ENCODE measurements at places on chromosomes 7 and 10.

DNA sequence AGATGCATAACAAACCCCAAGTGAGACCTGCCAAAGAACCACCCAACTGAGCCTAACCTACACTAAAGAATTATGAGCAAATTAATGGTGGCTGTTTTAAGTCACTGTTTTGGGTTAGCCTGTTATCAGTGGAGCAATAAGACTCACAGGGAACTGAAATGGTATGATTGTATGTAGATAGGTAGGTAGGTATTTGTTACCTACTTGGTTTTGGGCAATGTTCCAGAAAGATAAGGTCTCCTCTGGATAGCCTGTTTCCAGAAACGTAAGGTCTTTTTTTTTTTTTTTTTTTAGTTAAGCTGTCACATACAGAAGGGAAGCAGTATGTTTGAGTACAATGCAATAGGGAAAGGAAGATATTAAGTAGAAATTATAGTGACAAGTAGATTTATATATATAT is 47.6 kb downstream of the PSMC2 start:
- DNase-seq, result no peak

DNA sequence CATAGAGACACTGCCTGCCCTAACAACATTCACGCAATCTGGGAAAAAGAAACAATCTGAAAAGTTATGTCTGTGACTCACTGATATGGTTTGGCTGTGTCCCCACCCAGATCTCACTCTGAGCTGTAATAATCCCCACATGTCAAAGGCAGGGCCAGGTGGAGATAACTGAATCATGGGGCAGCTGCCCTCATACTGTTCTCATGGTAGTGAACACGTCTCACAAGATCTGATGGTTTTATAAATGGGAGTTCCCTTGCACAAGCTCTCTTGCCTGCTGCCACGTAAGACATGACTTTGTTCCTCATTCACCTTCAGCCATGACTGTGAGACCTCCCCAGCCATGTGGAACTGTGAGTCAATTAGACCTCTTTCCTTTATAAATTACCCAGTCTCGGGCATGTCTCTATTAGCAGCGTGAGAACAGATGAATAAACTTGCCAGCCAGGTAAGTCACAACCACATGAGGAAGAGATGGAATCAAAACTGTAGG is 341.5 kb upstream of the AOAH start:
- peak; percentile 81 for DNase-seq

GRCh38 chr7:73646785-73647724 is 20.6 kb upstream of the VPS37D start:
- no peak for DNase-seq

- DNase-seq, result no peak
Observed at GRCh38 chr10:61792097-61792716, 109.3 kb upstream of the ARID5B start.

DNA sequence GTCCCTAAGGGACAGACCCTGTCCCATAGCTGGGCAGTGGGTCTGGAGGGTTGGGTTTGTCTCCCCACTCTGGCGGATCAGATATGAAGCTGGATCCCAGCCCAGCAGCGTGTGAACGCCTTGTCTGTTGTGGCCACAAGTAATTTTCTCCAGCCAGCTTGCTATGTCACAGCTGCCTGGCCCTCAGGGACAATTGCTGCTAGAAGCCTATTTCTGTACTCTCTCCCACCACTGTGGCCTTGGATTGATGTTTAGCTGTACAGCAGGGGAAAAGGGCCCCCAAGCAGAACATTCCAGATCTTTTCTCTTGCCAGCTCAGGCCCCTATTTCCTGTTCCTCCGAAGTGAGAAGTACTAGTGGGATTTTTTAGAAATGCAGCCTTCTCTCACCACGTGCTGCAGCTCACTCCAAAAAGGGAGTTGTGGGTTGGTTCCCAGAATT is 53.5 kb upstream of the WAC start:
- DNase-seq, result peak; percentile 72

All from hematopoietic multipotent progenitor cell treated with erythropoietin and hydrocortisone succinate and interleukin-3 and kit ligand, for 4 days (in vitro differentiated cells).